ENCODE measurements at places on chromosomes 5 and 9. TPM values are rescaled to one million over a fixed set of nuclear protein-coding genes. Genes with fewer than 3 reads are reported as not detected.

C1QTNF2 gene
- total RNA-seq: not detected

IL33 gene
- not detected for total RNA-seq

KCTD16 gene
- total RNA-seq: not detected

CNOT8 gene
- total RNA-seq: 109 TPM

CCDC69 gene
- 74.7 TPM for total RNA-seq

CFAP90 gene
- total RNA-seq: not detected

PGM5 gene
- total RNA-seq: 0.16 TPM

PCDH1 gene
- 0.87 TPM for total RNA-seq

CCDC180 gene
- total RNA-seq: 11.4 TPM

PCDHB7 gene
- total RNA-seq: not detected

KCNV2 gene
- total RNA-seq: not detected

AGXT2 gene
- total RNA-seq: not detected

FAXDC2 gene
- 36.8 TPM for total RNA-seq

NR2F1-AS1 gene
- not detected for total RNA-seq

ARL10 gene
- 7.6 TPM for total RNA-seq

FAM169A gene
- total RNA-seq: 16.1 TPM

MYOT gene
- not detected for total RNA-seq
